ENCODE measurements at places on chromosomes 7 and 10.

DNA sequence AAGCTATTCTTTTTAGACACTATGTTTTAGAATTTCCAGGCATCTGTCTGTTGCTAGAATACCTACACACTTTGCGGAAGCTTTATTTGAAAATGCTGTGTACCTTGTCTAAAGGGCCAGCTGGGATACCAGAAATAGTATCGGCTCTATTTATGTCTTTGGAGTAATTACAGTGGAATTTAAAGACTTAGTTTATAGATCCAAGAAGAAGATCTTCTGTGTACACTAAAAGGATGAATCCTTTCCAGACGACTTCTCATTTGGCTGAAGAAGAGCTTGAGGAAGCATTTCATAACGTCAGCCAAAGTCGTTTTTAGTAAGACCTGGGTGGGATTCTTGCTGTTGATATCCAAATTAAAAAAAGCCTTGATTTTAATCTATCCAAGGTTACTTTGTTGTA, 365.9 kb downstream of the INHBA start:
- DNase-seq: no peak

DNA sequence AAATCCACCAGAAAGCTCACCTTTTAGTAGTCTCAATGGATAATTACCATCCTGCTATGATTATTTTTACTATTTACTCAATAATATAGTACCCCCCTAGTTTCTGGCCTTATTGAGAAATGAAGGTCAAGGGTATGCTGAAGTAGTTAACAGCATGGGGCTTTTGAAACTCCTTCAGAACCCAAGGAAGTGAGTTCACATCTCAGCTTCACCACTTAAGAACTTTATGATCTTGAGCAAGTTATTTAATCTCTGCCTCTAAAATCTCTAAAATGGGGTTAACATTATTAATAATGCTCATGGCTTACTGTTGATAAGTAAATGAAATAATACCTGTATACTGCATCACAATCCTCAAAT, 5.8 kb downstream of the MTPN start:
- DNase-seq: no peak

DNA sequence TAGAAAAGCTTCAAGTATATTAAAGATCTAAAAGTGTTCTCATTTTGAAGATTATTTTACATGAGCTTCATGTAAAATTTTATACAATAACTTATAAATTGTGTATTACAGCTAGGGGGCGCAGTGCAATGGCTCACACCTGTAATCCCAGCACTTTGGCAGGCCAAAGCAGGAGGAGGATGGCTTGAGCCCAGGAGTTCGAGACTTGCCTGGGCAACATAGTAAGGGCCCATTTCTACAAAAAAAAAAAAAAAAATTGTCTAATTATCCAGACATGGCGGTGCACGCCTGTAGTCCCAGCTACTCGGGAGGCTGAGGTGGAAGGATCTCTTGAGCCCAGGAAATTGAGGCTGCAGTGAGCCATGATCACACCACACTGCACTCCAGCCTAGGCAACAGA, 16.6 kb downstream of the ACBD5 start:
- no peak for DNase-seq

GRCh38 chr7:16417906-16418305, 3.4 kb downstream of the CRPPA start:
- DNase-seq: no peak

- DNase-seq: no peak
These were observed 77.9 kb downstream of the ARHGAP21 start for GRCh38 chr10:24645784-24646183.

DNA sequence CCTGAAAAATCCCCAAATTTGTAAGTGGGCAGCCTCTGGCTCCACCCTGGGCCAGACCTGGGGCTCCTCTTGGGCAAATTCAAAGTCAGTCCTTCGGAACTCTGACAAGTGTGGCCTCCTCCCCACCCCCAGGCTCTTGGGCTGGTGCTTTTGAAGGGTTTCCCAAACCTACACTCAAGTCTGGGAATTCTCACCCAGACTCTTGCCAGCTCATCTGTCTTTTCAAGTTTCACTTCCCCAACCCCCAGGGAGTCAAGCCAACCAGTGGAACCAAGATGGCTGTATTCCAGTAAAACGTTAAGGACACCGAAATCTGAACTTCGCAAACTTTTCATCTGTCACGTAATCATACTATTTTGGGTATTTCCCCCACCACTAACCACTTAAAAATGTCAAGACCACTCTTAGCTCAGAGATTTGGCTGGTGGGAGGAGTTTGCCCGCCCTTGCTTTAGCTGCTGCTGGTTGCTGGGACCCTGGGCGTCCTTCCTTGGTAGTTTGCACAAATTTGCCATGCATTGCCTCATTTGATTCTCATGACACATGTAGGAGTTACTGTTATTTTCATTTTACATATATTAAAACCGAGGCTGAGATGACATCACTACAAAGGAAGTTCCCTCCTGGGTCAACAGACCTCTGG, 1.7 kb upstream of the MYO1G start:
- DNase-seq: peak; percentile 47

- no peak for DNase-seq
These were observed 703.5 kb downstream of the AUTS2 start for GRCh38 chr7:70301673-70302185.

DNA sequence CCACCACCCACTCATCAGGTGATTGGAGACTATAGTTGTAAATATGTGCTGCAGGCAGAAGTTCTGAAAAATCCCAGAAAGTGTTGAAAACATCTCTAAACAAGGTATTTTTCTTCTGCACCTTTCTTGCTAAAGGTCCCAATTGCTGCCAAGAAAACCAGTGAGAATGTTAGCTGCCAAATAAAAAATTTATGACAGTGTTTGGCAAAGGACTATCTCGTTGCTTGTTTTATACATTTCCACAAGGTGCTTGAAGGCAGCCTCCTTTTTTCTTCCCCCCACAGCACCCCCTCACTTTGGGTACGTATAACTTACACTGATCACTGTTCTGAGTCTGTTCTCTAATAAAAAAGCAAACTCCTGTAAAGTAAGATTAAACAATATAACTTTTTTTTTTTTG, 158.6 kb upstream of the TCF7L2 start:
- no peak for DNase-seq

DNA sequence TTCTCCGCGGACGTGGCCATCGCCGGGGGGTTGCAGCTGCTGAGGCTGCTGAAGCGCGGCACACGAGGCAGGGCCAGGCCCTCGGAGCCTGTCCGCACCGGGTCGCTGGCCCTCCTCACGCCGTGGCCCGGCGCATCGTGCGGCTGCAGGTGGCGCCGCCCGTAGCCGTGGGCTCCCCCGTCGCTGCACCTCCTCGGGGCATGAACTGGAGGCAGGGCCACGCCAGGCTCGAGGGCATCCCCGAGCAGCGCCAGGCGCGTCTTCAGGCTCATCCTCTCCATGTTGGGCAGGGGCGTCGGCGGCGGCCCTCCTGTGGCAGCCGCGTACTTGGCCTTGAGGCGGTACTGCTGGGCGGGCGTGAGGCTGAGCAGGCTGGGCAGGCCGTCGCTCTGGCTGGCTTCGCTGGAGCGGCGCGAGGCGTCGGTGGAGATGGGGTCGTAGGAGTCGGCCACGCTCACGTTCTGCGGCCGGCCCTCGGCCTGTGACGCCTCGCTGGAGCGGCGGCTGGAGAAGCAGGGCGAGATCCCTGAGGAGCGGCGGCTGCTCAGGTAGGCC, 263.1 kb upstream of the INHBA start:
- DNase-seq: no peak

GRCh38 chr10:32548208-32548607, 102.3 kb downstream of the CCDC7 start:
- DNase-seq: no peak

DNA sequence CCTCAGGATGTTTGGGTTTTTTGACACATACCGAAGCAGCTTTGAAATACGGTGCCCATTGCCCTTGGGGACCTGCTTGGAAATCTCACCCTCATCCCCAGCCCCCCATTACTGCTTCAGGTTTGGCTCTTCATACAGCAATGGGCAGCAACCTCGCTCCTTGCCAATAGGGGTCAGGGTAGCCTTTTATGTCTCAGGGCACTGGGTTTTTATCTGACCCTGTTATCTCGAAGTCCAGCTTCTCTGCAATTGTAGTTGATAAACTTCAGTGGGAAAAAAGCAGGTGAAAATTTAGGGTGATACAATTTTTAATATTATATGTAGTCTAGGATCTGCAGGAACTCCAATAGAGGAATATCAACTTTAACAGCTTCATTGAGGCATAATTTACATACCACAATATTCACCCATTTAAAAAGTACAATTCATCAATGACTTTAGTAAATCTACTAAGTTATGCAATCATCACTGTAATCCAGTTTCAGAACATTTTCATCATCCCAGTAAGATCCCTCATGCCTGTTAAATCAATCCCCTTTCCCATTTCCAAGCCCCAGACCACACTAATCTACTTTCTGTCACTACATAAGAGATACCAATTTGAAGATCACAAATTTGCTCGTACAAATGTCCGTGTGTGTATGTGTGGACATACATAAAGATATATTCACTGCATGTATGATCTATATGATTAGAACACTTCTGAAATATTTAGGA, 386.2 kb downstream of the KCNMA1 start:
- DNase-seq: no peak

DNA sequence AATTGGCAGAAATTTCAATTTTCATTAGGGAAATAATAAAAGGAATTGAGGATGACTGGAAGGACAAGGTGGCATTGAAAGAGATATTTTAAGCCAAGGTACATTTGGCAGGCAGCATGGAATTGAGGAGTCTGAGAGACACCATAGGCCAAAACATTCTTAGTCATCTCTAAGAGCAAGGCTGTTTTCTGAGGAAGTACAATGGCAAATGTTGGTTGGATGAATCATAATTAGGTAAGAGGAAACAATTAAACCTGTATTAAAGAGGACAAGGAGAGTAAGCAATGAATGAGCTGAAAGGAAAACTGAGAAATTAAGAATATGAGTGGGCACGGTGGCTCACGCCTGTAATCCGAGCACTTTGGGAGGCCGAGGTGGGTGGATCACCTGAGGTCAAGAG, 86.3 kb downstream of the MRPL32 start:
- DNase-seq: no peak

DNA sequence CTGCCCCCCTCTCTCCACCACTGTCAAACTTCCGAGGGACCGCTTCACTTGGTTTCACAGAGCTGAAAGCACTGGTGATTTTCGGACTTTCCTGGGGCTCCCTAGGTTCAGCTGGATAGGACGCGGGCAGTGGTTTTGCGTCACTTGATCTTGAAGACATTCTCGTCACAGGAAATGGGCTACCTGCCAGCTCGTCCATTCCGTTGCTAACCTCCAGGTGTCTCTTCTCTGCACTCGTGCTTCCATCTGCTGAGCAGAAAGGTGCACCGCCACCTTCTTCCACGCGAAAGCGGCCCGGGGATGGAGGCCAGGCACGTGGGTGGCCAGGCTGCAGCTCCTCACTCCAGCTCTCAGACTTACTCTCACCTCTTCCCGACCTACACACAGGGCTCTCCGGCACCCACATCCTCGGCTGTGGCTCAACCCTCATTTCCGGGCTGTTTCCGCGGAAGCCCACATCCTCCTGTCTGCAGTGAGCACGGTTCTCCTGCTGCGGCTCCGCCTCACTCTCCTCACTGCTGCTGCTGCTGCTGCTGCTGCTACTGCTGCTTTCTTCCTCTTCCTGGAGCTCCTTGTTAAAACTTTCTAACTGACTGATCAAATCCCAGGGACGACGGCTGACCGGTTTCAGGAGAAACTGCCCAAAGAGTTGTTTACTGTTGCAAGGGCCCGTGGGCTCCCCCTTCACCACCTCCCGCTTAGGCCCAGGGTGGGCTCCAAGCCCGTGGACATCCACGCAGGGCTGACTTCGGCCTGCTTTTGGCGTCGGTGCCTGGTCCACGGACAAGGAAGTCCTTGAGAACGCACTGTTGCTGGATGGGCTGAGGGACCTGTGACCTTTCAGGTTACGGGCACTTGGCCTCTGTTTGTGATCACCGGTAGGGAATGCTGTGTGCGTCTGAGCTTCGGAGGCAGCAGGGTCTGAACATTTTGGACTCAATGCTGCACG, 32.1 kb downstream of the JCAD start:
- DNase-seq: peak; percentile 55

DNA sequence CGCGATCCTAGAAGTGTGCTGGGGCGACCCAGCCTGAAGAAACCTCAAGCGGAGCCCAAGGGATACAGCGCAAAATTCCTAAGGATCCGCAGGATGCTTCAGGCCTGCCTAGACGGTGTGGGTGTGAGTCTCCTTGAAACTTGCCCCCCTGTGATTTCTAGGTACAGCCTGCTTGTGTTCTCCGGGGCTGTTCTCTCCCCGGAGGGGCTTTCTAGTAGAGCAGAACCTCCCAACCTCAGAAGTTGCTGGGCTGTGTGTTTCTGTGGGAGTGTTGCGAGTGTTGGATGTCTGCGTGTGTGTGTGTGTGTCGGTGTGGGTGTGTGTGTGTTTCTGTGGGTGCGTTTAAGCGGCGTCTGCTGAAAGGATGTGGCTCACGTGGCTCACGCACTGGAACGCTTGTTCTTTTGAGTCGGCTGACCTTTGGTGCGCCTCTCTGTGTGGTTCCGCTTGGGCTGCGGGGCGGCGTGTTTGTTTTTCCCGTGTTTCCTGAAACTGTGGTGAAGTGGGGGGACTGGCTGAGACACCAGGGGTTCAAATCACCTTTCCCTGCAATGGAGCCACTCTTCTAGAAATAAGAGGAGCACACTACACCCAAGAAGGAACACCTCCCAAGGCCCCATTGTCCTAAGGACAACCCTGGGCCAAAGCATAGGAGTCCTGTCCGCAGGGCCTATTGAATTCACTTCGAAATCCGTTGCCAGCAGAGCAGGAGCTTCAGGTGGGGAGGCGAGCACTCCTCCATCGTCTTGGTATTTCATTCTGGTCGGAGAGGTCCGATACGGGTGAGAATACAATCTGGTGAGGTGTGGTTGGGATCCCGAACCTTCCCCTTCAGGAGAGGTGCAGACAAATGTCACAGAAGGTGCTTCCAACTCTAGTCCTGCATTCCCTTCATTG, 25.1 kb upstream of the ZNF273 start:
- DNase-seq: no peak

DNA sequence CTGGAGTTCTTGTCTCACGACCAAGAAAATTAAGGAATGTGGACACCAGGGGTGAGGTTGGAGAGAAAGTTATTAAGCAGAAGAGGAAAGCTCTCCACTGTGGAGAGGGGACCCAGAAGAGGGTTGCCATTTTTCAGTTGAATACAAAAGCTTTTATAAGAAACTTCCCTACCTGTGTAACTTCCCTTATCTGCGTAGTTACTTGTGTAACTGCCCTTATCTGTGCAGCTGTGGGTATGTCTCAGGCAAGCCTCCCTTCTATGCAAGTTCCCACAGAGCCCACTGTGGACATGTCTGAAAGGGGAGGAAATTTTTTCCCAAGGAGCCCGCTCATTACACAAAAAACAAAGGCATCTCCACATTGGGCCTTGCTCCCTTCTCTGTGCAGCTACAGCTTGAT, 94.9 kb downstream of the SVOPL start:
- no peak for DNase-seq

Measured in left hindlimb (tissue), 1 donor.